Activated CD8-positive, alpha-beta memory T cell treated with anti-CD3 and anti-CD28 coated beads, Interleukin-2, amount 10 ng/mL, durations not matched to agents 7 days and 5 days (primary cell): ENCODE measurements at places on chromosomes 4 and X.

DNA sequence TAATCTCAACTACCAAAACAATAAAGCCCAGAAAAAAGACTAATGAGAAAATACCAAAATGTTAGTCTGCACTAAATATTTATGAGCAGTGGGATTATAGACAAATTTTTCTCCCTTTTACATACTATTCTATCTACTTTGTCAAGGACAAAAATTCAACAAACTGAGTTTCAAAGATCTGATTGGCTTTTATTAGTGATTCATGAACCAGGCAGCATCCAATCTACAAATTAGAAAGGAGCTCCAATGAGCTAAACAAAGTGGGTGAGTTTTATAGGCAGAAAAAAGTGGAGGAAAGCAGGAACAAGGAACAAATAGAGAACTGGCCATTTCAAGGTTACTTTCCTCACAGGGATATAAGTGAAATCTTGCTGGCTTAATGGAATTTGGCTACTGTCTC is 24.4 kb upstream of the SH3KBP1 start:
- no peak for DNase-seq
- peaks cover 7% of the 10 kb centered on the region for H3K4me1 ChIP-seq
- no peak overlapping the region for H3K27ac ChIP-seq
- H3K27me3 ChIP-seq = no peaks in the 10 kb centered on the region
- no peak overlapping the region for H3K4me3 ChIP-seq

GRCh38 chrX:69089203-69089602 is 76.0 kb downstream of the PJA1 start:
- H3K36me3 ChIP-seq = no peaks in the 10 kb centered on the region
- H3K27ac ChIP-seq = no peak overlapping the region
- no peak for DNase-seq
- H3K4me3 ChIP-seq = no peak overlapping the region
- no peaks in the 10 kb centered on the region for H3K27me3 ChIP-seq
- H3K4me1 ChIP-seq = no peaks in the 10 kb centered on the region

- peak overlapping the region; percentile 45 for H3K27ac ChIP-seq
- no peaks in the 10 kb centered on the region for H3K27me3 ChIP-seq
- peaks cover 3% of the 10 kb centered on the region for H3K4me1 ChIP-seq
- H3K36me3 ChIP-seq = peaks cover 24% of the 10 kb centered on the region
- DNase-seq = no peak
Measured at GRCh38 chr4:55517526-55518229, 29.0 kb downstream of the CLOCK start.

DNA sequence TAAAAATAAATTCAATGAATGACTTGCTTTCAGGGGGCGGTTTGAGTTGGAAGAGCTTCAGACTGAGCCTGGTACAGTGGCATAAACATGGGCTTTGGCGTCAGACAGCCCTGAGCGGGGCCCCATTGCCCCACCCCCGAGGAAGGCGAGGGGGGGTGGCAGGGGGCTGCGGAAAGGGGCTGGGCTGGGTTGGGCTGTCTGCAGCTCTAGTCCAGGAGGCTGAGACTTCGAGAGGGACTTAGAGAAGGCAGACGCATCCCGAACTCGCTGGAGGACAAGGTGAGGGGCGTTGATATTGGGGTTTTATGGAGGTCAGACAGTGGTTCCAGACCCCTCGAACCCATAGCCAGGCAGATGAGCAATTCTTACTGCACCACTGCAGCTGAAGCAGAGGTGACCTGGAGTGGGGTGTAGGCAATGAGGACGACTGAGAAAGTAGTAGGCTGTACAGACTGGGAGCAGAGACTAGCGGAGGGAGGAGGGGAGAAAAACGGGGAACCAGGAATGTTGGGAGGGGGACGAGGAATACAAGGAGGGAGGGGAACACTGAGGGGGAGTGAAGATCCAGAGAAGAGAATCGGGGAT is at the start of gene MAGED2:
MAGED2 (plus strand) TSS at position 222 of the 585 bp plus-strand sequence. CDS start 1,587 bp downstream, outside the sequence.
- H3K4me3 ChIP-seq = peak within 1 kb of the TSS; percentile 86
- H3K27ac ChIP-seq = peak within 1 kb of the TSS; percentile 95
- H3K4me1 ChIP-seq = peaks cover 17% of the 10 kb centered on the region
- H3K27me3 ChIP-seq = peaks cover 5% of the 10 kb centered on the region
- H3K36me3 ChIP-seq = peaks cover 8% of the 10 kb centered on the region
